ENCODE measurements at places on chromosomes 3 and 15.

GRCh38 chr15:75723847-75724660, 11.4 kb upstream of the CSPG4 start:
- no peak for DNase-seq

- peak; percentile 80 for DNase-seq
Observed at GRCh38 chr3:120348065-120348990, 826 bp downstream of the LRRC58 start.

- no peak for DNase-seq
Observed at GRCh38 chr3:32117320-32117719, 10.9 kb downstream of the GPD1L start.

DNA sequence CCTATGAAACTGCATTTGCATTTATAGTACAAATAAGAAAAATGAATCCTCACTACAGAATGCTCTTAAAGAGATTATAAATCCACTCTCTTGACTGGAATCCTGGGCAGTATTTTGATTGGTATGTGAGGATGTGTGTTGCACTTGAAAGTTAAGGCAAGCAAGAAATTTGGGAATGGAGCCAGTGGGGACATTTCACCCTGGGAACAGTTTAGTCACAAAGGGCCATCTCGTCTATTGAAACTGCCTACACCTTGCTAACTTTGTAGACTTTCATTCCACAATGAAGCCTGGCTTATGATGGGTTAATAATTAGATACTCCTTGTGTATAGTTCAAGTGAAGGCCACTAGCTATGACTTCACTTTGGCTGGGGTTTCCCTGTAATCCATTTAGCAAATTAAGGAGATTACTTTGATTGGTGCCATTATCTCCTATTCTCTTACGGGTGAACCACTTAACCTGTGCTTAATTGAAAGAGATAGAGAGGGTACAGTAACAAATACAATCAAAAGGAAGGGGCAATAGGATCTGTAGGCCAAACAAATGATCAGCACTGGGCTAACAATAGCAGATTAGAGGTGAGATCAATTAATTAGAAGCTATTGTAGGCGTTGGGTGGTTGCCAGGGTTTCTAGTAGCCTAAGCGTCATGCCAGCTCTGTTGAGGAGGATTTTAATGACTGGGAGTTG, 146.9 kb upstream of the RARB start:
- DNase-seq = no peak

DNA sequence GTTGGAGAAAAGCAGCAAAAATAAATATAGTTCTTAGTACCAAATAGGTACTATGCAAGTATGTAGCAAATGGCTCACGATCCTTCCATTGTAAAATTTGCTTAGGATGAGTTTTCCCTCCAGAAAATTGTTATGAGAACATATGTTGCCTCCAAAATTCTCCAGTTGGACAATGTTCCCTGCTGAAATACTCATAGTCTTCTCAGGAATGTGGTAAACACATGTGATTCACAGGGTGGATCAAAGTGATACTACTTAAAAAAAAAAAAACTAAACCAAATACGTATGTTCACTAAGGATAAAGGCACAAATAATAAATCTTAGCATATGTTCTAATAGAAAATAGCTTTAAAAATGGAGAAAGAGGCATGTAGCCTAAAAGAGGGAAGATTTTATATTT, 84.3 kb upstream of the ZNF385D start:
- no peak for DNase-seq

DNA sequence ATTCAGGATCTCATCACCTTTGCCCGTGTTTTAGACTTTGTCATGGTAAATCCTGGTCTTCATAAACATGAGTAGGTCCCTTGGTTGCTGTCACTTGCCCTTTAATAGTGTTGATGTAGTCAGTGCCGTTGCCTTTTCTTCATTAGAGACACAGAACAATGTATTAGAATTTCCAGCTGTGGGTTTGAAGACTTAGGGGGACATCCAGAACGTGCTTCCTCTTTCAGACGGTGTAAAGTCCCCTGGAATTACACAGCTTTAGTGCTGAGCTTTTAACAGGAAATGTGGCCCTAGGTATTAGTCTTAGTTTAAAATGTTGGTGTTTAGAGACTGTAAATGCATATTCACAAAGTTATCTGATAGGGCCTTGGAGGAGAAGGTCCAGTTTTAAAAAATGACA, 8.8 kb upstream of the LRCH3 start:
- DNase-seq = no peak

DNA sequence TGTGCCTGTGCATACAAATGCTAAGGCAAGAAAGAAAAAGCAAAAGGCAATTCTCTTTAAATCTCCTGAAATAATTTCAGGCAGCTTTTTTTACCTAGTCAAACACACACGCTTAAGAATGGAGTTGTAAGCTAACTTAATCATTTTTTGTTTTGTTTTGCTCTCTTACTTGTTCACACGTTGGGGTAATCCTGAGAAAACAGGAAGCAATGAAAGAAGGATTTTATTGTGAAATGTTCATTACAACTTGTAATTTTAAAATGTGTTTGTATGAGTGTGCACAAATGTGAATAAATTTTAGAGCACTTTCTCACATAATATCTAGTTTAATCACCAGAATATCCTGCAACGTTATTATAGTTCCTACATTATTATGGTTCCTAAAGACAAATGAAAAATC, 263.8 kb downstream of the LPP start:
- DNase-seq = no peak

- no peak for DNase-seq
Observed at GRCh38 chr3:98551754-98552153, 20.0 kb downstream of the GPR15 start.
